GM12891 (cell line): ENCODE measurements at places on chromosomes 13 and 19.

GRCh38 chr19:51660975-51661600 lies 14.5 kb upstream of the SIGLEC14 start:
- DNase-seq: no peak

- no peak for DNase-seq
Measured at GRCh38 chr19:40446263-40446784, 2.2 kb upstream of the SERTAD3 start.

- no peak for DNase-seq
Measured at GRCh38 chr19:30692181-30692811, 320.1 kb downstream of the ZNF536 start.

DNA sequence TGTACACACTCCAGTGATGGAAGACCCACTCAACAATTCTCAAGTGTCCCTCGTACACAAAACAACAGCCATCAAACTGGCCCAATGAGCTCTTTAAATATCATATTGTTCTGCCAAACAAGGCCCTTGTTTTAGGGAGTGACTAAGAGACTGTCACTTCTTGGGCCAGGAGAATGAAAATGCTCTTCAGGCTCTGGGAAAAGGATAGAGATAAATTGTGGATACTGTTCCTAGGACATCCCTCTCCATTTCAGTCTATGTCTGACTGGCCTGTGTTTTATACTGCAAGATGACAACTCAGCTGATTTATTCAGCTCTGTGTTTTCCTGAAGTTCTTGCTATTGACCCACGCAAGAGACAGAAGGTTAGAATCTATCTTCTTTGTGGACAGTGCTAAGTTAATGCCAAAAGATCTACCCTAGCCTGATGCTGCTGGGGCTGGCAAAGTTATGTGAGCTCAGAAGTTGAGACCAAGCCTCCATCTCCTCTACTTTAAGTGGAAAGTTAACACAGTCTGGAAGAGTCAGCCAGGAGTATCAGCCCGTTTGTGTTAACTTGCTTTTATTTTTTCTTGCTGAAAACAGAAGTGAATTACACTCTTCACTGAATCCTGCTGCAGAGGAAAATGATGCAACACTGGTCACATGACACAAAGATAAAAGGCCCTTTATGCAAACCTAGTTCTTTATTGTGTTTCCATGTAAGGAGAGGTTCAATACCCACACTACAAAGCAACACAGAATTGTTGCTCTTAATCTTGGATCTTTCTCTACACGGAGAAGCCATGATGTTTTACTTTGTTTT lies 14.6 kb downstream of the FRY start:
- DNase-seq: no peak

- no peak for DNase-seq
Measured at GRCh38 chr13:72849571-72849970, 67.6 kb downstream of the PIBF1 start.

DNA sequence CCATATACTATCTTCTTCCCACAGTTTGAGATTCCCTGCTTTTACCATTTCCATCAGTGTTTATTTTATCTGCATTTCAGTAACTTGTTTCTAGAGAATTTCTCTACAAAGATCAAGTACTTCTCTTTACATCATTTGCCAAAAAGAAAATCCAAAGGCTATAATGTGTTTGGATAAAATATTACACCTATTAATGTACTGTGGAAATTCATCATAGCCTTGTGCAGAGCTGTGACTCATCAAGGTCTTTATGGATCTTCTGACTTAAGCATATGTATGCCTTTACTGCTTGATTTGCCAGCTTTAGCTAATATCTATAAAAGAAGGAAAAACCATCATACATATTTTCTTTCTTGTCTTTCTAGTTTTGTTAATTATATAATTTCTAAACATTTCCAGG lies 9.6 kb upstream of the HTR2A start:
- no peak for DNase-seq

DNA sequence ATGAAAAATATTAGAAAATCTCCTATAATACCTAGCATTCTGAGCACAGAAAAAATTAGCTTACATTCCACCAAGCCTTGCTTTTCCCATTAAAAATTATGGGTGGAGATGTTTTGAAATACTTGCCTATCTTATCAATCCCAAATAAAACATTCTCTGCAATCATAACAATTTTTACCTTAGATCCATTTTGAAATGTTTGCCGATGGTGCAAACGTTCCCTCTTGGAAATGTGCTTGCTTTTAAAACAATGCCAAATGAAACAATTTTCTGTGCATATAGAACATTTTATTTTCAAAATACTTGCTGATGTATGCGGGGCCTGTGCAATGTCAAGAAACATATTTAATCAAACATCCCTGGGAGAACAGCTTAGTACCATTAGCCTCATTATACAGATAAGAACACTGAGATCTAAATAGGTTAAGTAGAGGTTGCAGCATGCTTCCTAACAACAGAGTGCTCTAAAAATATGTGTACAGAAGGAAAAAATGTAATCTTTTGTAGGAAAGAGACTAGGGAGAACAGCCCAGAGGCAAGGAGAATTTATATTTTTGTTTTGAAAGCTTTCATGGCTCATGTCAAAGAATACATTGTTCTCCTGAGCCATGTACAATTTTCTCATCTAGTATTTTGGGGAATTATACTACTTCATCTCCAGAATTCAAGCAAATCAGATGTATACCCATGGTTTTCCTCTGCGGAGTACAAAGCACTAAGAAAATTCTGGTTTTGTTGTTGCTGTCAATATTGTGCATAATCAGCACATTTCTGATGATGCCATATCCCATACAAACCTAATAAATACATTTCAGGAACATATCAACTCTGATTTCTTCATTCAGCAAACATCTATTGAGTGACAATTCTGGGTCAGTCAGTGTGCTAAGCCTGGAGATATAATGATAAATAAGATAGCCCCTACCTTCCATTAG lies 25.9 kb upstream of the FNDC3A start:
- no peak for DNase-seq

GRCh38 chr19:42193706-42194105 lies 23.8 kb downstream of the DEDD2 start:
- DNase-seq: no peak

DNA sequence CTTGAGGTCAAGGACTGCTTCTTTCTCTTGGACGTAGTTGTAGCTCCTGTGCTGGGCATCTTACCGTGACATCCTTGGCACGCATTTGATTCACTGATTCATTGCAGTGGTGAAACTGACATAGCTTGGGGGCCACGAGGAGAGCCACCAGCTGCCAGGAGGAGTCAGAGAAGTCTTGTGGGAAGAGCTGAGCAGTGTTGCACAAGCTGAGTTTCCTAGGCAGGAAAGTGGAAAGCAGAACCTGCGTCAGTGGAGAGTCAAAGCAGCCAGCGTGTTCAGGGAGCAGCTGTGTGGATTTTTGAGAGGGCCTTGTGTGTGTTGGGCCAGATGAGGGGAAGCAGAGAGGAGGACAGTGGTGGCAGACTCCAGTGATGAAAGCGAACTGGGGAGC lies 5.3 kb upstream of the GPR183 start:
- no peak for DNase-seq

DNA sequence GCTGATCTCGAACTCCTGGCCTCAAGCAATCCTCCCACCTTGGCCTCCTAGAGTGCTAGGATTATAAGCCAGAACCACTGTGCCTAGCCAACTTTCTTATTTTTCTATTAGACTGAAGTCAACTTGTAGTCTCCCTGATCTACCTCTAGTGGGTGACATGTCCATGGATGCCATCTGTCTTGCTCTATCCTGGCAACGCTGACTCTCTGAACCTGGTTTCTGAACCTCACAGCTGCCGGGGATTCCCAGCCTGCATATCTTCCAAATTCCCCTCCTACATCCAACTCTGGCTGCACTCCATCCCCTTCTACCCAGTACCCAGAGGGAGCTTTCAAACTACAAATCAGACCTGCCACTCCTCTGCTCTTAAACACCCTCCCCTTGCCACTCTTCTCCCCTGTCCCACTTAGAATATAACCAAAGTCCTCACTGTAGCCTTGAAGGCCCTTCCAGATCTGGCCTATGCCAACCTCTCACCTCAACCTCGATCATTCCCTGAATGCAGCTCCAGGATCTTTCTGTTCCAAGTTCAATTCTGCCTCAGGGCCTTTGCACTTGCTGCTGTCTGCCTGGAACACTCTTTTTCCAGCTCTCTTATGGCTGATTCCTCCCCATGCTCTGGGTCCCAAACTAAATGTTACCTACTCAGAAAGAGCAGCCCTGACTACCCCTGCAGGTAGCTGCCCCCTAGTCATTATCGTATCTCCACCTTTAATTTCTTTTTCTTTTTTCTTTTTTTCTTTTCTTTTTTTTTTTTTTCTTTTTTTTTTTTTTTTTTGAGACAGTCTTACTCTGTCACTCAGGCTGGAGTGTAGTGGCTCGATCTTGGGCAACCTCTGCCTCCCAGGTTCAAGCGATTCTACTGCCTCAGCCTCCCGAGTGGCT lies 2.2 kb downstream of the CLIP3 start:
- no peak for DNase-seq

DNA sequence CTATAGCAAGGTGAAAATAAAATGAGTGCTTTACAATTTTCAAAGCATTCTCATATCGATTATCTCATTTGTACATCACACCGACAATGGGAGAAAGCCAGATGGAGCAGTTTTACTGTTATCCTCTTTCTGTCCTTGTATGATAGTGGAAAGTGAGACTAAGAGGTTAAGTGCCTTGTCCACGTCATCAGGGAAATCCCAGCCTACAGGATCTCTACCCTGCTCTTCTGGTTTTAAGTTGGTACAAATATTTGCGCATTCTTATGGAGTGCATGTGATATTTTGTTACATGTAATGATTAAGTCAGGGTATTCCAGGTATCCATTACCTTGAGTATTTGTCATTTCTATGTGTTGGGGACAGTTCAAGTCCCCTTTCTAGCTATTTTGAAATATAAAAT lies 12.4 kb upstream of the ENOX1 start:
- DNase-seq: no peak

- DNase-seq: no peak
Measured at GRCh38 chr19:30423481-30423880, 51.3 kb downstream of the ZNF536 start.

DNA sequence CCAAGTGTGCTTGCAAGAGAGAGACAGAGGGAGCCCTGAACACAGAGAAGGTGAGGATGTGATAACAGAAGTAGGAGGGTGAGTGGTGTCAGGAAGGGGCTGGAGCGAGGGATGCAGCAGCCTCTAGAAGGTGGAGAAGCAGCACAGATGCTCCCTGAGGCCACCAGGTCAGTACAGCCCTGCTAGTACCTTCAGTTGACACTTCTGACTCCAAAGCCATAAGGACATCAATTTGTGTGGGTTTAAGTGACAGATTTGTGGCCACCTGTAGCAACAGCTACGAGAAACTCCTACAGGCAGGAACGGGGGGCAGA lies 6.9 kb downstream of the ERICH4 start:
- no peak for DNase-seq

GRCh38 chr13:33265133-33265532 lies 20.4 kb downstream of the STARD13 start:
- DNase-seq: no peak

DNA sequence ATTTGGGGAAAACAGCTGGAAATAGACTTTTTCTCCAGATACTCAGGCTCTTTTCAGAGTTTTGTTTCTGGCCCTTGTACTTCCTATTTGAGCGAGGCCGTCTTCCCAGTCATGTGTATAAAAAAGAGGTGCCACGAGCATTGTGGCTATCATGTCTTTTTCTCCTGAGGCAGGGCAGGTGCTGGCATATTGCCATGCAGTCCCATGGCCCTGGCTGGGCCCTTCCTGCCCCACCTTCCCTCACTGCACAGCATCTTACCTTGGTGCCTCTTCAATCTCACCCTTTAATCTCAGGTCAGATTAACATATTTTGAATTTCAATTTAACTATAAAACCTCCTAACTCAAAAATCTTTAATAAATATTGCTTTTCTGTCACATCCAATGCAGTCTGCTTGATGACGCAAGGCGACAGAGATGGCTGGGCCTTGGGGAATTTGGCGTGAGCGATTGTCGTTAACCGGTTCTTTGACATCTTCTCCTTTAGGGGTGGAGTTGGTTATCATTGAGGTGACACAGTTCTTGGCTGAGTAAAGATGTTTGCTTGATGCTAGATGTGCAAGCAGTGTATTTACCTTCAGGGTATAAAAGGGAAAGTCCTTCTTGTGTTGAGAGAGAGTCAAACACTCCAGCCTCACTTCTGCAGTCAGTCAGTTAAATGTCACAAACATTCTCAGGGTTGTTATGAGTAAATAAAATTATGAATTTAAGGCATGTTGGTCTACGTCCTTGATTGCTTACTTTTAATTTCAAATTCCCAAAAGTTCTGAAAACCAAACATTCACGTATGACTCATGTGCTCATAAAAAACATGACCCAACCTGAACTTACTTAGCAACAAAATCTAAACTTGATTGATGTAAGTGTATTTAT lies 289.9 kb downstream of the MYO16 start:
- DNase-seq: no peak

DNA sequence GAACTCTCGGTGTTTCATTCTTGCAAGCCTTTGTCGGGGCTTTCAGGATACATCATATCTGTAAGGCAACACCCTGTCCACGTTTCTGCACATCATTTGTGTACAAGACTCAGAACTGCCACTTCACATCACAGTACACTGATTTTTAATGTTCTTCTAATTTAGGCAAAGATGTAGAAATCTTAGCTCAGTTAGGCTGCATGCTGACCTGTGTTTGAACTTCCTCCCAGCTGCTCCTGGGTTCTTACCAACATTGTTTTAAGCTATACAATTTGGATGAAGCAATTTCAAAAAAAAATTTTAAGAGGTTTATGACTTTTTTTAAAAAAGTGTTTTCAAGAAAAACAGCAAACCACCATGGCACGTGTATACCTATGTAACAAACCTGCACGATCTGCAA lies 1047.9 kb upstream of the SLC10A2 start:
- DNase-seq: no peak

DNA sequence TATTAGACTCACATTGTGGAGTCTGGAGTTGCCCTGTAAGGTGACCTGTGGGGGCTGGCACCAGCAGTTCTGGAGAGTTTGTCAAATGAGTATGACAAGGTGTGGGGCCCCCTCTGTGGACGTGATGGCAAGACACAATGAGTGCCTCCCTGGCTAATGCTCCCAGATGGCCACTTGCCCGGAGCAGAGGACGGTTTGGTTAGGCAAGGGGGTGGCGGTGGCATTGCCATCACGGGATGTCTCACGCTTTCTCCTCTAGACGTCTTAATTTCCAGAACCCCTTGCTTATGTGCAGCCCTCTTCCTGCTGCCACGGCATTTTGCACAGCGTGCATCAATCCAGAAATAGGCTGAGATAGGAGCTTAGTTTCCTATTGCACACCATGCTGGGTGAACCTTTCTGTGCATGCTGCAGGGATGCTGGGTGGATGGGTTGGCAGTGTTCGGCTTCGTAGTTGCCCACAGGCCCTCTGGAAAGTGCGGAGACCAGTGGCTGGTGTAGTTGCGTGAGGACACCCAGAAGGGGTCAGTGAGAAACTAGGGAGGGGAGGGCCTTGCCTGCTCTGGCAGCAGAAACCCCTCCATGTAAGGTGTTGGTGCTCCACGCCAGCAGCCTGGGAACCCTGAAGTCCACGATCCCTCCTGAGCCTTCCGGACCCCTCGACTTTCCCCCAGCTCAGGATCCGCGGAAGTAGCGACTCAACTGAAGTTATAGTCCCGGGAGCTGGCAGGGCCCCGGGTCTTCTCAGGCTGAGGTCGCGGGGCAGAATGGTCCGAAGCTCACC lies 18.1 kb upstream of the LRP3 start:
- no peak for DNase-seq
